Kidney (tissue), 22 donors: ENCODE measurements at places on chromosomes 3 and 15.

GRCh38 chr3:54756330-54756731, 171.5 kb downstream of the LRTM1 start:
- DNase-seq: peak; percentile 18

DNA sequence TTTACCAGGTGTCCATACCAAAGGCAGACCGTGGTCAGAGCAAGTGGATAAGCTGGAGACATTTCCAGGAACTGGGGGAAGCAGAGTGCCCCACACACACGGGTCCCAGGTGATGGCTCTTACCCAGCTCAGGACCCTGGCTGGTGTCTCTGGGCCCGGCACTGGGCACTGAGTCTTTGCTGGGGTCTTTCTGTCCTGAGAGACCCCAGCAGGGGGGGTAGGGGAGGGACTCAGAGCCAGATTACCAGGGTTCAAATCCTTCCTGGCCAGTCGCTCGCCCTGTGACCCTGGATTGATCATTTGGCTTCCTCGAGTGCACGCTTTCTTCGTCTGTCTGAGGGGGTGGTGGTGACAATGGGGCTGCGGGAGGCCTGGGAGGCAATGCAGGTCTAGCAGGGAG, 95.7 kb downstream of the PLXNA1 start:
- no peak for DNase-seq

DNA sequence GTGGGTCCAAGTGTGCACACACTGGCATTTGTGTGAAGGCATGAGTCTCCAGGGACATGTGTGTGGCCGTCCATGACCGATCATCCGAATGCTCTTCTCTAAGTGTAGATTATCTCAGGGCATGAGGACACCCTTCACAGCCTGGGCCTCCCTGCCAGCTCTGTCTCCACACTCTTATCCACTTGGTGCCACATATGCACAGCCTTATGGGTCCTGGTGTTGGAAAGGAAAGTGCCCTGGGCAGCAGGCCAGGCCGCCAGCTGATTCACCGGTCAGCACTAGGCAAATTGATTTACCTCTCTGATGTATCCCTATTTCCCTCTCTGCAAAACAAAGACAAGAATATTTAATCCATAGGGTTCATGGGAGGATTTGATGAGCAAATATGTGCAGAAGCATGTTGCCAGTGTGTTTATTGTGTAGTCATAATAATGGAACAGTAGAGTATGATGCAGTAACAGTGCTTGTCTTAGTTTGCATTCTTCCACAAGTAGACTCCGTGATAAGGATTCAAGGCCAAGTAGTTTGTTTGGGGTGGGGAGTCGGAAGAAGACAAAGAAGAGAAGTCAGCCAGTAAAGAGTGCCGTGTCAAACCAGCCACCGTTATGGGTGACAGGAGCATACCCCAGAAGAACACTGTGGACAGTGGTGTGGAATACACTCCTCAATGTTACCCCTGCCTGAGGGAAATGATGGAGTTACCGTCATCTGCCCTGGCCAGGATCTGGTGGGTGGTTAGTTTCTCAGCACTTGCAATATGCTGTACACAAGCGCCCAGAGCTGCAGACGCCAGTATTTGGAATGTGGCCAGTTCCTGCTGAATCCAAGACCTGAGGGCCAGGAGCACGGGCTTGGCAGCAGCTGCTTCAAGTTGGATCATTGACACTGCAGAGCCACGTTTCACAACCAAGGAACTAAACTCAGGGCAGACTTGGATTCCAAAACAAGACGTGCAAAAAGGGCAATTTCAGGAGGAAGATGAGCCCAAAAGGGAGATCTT, 85.1 kb downstream of the MTHFS start:
- DNase-seq: no peak

- no peak for DNase-seq
Observed at GRCh38 chr3:64928683-64929082, 240.9 kb upstream of the ADAMTS9 start.

DNA sequence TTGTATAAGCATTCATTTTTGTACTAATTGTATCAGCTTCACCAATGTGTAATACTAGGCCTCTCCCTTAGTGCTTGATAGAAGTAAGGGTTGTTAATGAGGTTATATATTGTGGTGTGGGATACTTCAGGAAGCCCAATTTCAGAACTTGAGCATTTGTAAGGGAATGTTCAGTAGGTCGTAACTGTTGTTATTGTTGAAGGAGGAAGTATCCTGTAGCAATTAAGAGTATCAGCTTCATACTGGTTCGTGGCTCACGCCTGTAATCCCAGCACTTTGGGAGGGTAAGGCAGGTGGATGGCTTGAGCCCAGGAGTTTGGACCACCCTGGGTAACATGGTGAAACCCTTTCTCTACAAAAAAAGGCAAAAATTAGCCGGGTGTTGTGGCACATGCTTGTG, 30.6 kb downstream of the IQGAP1 start:
- no peak for DNase-seq

- DNase-seq: no peak
Observed at GRCh38 chr3:129211772-129212171, 28.1 kb upstream of the CNBP start.

- no peak for DNase-seq
Observed at GRCh38 chr3:139909811-139910210, 25.2 kb upstream of the CLSTN2 start.

- DNase-seq: no peak
Observed at GRCh38 chr3:72977060-72977808, 19.4 kb upstream of the PPP4R2 start.

- DNase-seq: no peak
Observed at GRCh38 chr3:164608554-164609276, 469.6 kb downstream of the SI start.
